Ammon's horn (tissue), 1 donor: ENCODE measurements at places on chromosomes 5 and 9.
A peak's percentile ranks its signal among the peaks of the same experiment; 100 is the strongest.

DNA sequence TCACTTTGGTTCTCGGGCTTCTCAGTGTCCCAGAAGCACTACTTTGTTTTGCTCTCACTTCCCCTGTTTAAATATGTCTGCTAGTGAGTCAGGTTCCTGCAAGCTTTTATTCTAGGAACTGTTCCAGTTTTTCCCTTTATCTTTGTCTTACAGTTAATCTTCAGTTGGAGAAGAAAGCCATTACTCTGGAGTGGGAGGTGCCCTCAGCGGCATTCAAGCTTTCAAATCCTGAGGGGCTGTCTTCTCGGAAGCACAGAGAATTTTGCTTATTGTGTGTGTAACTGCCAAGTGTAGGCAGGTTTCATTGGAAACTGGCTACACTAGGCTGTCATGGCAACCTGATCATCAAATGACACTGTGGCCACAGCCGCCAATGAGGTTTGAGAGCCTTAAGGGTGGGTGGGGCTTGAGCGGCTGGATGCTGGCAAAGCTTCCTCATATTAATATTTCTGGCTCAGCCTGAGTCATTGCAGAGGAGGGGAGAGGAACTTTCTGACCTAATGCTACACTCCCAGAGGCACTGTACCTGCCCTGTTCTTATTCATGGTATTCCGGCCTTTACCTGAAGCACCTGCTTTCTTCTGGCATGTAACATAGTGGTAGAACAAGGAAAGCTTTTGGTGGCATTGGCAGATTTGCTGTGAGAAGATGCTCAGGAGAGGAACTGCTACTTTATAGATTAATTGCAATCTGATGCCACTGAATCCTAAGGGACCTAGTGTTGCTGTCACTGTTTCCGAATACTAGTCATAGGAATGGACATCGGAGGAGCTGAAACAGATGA, 26.3 kb downstream of the SLC25A25 start:
- peak; percentile 96 for DNase-seq

GRCh38 chr5:15786326-15786725, 286.3 kb downstream of the FBXL7 start:
- DNase-seq = no peak

DNA sequence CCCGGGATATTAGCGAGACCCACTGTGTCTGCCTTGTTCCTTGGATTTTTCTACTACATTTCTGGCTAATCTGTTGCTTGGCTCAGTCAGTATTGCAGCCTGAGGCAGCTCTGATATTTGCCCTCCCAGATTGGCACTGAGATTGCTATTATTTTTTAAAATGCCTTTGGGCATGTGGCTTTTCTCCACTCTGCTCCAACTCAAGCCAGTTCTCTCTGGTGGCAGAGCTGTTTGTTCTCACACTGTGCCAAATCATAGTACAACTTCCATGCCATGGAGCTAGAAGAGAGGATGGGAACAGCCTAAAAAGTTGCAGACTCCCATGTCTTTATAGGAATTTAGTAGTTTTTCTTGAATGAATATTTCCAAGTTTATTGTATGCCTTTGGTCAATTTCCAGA, 155.9 kb upstream of the ATP10B start:
- peak; percentile 17 for DNase-seq

DNA sequence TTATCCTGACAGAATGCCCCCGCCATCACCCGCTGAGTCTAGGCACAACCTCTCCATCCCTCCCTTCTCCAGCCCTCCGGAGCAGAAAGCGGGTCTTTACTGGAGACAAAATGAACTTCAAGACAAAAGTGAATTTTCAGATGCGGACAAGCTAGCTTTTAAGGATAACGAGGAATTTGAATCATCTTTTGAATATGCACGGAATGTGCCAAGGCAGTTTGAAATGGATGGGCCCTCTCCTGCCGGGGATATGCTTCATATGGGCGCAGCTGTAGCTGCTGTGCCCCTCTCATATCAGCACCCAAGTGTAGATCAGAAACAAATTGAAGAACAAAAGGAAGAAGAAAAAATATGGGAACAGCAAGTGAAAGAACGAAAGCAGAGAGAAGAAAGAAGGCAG, 37.5 kb downstream of the CPLANE1 start:
- DNase-seq = no peak

GRCh38 chr9:124272979-124273378, 15.2 kb downstream of the NEK6 start:
- DNase-seq = no peak

DNA sequence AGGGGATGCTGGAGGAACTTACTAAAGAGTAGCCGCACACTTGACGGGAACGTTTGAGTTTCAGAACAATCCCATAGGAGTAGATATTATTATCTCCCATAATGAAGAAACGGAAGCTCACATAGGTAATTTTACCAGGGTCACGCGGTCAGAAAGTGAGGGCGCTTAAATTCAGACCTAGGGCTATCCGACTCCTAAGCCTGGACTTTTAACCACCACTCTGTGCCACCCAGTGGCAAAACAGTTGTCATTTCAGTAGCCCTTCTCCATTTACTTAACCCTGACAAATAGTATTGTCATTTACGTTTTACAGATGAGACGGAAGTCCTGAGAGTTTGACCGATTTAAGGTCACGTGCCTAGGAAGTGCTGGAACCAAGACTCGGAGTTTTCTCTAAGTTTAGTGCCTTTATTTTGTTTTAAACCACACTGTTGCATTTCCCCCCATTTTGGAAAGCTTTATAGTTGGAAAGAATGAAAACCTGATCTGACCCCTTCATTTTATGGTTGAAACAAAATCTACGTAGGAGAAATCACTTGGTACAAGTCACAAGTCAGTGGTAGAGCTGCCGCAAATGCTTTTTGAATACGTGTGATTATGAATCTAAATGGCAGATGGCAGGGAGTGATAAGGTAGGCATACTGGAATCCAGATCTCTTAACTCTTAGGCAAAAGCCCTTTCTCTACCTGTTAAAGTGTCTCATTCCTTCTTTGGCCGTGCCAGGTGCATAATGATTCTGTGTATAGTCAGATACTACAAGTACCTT, 650 bp downstream of the MRRF start:
- peak; percentile 14 for DNase-seq

DNA sequence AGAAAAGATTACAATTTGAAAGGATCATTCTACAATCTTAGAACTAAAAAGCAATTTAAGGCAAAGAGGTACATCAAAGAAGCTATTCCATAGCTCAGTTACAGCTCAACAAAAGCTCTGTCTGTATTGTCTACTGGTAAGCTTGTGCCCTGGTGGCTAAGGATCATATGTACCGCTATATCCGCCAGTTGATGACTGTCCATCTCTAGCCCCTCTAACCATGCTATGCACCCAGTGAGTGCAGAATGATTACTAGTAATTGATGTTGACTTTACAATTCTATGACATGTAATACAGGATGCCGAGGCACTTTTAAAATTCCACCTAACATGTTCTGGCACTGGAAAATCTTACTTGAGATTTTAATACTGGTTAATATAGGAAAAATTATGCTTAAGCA, 13.1 kb downstream of the LOX start:
- DNase-seq = no peak
